ENCODE measurements at places on chromosomes 7 and 10.

GRCh38 chr10:44660271-44660670, 250.9 kb upstream of the TMEM72 start:
- DNase-seq = no peak

GRCh38 chr10:123160311-123160980, 6.2 kb downstream of the BUB3 start:
- no peak for DNase-seq

- no peak for DNase-seq
Observed at GRCh38 chr7:95481271-95482165, 4.2 kb upstream of the ASB4 start.

GRCh38 chr10:59702347-59702746, 7.3 kb downstream of the SLC16A9 start:
- DNase-seq = no peak

DNA sequence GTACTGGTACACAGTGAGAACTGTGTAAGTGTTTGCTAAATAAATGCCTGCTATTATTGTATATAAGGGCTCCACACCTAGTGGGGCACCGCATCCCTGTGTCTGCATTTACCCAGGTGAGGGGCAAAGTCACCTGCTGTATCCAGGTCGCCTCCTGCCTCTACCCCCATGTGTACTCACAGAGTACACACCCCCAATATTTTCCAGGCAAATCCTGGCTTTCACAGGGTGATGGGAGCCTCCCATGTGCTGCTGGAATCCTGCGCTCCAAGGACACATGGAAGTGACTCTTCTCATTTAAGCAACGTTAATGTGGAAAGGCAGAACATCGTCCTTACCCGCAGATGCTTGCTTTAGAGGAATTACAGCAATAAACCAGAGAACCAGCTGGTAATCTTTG, 48.2 kb downstream of the ARHGAP22 start:
- DNase-seq = no peak

DNA sequence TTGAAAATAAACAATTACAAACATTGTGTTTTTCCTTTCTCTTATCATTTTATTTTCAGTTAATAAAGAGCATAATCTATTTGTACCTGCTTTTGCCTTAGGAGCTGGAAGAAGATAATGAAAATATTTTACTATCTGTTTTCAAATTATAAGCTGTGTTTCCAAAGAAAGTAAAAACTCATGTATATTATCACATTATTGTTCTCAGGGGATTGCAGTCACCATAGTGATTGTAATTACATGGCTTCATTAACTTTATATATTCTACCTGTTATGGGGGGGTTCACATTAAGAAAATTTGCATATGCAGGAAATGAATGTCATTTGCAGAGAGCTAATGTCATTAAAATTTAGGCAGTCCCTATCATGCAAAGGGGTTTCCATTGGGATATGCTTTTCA, 542.3 kb downstream of the NXPH1 start:
- no peak for DNase-seq

DNA sequence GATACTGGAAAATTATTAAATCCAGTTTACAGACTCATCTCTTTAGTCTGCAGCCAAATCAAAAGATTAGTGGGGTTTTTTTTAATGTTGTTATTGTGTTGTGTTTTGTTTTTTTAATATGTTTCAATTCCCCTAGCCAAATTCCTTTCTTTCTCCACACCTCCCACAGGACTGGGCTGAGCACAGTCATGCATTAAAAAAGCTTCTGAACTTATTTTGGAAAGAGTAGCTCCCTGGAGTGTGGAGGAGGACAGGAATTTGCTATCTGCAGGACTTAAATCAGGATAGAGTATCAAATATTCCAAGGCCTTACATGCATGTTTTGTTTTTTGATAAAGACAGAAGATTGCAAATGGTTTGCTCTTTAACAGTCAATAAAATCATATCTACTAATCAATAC, 90.7 kb downstream of the GNAI1 start:
- no peak for DNase-seq

All from non-pigmented ciliary epithelial cell (primary cell).